ENCODE measurements at places on chromosomes 5 and 9.

GRCh38 chr5:90437663-90438062 is 28.1 kb upstream of the CETN3 start:
- no peak for DNase-seq

- no peak for DNase-seq
Observed at GRCh38 chr5:54093081-54093492, 217.3 kb downstream of the ARL15 start.

DNA sequence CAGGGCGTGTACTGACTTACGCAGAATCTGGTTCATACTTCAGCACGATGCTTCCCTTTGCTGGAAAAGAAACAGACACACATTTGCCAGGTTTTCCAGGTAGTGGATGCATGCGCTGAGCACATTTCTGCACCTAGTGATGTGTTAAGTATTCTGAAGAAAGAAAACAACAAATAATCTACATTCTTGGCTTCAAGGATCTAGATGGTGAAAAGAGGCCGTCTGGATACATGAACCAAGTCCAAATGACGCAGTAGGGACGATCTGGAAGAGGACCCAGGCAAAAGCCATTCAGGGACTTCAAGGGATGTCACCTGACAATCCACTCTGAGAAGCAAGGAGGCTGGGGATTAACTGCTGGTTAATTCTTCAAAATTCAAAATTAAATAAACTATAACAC is 30.4 kb downstream of the NSUN2 start:
- no peak for DNase-seq

- peak; percentile 74 for DNase-seq
Observed at GRCh38 chr9:72473474-72474261, 47.7 kb upstream of the TMC1 start.

DNA sequence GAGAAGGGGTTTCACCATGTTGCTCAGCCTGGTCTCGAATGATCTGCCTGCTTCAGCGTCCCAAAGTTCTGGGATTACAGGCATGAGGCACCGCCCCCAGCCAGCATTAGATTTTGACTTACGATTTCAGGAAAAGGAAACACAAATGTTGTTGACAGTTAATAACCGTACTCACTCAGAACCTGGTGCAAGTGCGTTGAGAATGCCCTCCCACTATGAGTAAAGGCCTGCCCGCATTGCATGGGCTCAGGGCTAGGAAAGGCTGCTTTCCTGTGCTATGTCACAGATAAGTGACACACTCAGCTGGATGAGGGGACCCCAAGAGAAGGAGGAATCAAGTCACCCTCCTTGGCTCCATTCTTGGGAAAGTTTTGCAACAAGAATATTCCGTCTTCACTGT is 42.4 kb downstream of the NDST1 start:
- no peak for DNase-seq

DNA sequence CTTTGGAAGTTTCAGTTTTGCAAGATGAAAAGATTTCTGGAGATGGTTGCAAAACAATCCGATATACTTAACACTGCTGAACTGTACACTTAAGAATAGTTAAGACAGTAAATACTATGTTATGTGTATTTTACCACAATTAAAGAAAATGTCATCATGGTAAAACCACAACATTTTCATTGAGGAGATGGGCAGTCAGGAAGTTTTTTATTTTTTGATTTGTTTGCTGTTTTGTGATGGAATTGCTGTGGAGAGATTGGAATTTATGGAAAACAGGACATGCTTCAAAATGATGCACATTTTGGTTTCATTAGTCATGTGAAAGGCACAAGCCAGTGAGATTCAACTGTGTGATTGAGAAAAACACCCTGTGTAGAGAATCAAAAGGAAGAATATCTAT is 90.5 kb upstream of the AGXT2 start:
- DNase-seq, result no peak

Data from RCC 7860 (cell line).